ENCODE measurements at places on chromosomes 6 and 20.

GRCh38 chr6:7749478-7749877, 23.6 kb downstream of the BMP6 start:
- no peak for DNase-seq

GRCh38 chr6:104887350-104887749, 27.6 kb upstream of the HACE1 start:
- DNase-seq: no peak

GRCh38 chr6:5994999-5995657, 11.6 kb downstream of the NRN1 start:
- no peak for DNase-seq

DNA sequence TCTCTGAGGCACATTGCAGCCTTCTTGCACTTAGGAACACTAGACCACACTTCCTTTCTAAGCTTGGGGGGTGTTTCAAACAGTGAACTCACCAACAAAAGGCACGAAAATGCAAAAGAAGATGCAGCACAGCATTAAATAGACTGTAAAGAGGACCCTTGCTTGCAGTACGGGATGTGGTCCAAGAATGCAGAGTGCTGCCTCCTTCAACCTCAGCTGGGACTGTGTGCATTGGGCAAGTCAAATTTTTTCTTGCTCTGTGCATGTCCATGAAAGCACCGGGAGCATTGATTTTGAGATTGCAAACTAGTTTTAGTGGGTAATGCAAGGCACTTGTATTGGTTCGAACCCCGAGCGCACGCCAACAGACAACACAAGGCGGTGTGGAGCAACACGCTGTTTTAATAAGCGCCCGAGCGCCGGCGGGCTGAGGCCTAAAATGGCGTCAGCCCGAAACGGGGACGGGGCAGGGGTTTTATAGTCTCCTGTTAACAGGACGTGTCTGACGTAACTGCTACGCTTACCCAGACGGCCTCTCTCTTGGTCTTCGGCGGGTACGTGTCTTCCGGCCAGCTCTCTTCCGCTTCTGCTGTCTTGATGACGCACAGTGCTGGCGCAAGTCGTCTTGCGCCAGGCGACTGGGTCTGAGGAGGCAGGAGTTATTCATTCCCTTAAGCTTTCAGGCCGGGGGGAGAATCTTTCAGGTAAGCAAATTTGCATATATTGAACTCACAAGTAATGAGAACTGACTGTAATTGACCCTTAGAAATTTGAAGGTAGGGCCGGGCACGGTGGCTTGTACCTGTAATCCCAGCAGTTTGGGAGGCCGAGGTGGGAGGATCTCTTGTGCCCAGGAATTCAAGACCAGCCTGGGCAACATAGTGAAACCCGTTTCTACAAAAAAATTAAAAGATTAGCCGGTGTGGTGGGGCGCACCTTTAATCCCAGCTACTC, 18.7 kb upstream of the ZFP64 start:
- no peak for DNase-seq

- DNase-seq: no peak
Measured at GRCh38 chr20:20482453-20482852, 114.5 kb downstream of the INSM1 start.

GRCh38 chr20:50325215-50325614, 134.6 kb downstream of the CEBPB start:
- DNase-seq: no peak

DNA sequence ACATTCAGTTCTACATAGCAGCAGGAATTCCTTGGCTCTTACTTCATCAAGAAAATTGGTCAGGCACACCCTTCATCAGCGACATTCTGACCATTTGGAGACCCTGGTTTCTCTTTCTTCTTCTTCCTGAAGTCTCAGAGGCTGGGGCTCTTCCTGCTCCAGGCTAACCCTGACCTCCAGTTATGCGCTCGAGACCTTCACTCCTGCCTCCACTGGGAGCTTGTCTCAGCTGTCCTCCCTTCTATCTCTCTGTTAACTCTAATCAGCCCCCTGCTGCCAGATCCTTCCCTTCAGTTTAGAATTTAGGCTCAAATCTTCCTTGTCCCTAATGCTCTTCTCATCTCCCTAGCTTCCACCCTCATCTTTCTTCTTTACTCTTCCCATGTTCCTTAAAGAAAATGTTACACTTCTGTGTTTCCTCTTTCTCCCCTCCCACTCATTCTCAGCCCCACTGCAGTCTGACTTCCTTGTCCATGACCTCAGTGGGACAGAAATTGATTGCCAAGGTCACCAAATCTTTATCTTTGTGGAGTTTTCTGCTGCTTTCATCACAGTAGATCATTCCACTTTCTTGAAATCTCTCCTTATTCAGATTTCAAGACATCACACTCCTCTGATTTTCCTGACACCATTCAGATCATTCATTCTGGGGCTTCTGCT, 8.4 kb upstream of the HLA-DOA start:
- DNase-seq: no peak

GRCh38 chr6:27986928-27987725, 30.1 kb downstream of the OR2B6 start:
- DNase-seq: no peak

GRCh38 chr6:146679386-146679785, 80.6 kb downstream of the ADGB start:
- no peak for DNase-seq

- DNase-seq: no peak
Measured at GRCh38 chr20:57244627-57245214, 21.7 kb downstream of the BMP7 start.

GRCh38 chr6:15915508-15916178, 213.2 kb upstream of the MYLIP start:
- no peak for DNase-seq

Data from activated CD4-positive, alpha-beta T cell treated with anti-CD3 and anti-CD28 coated beads for 24 hours (primary cell).